Smooth muscle cell of trachea (primary cell): ENCODE measurements at places on chromosomes 6 and 20. TPM values are rescaled to one million over a fixed set of nuclear protein-coding genes. Genes with fewer than 3 reads are reported as not detected.

Gene KIAA1755
- total RNA-seq, result 4.1 and 4.3 TPM in 2 replicates

Gene SLC17A9
- total RNA-seq, result 4.8 and 7.4 TPM in 2 replicates

Gene BTNL2
- total RNA-seq, result not detected in 2 replicates

Gene SLPI
- total RNA-seq, result 0.33 TPM in 1 of 2 replicates, not detected in the other

Gene FBXO30
- total RNA-seq, result 16.2 and 21.1 TPM in 2 replicates

Gene NKAIN2
- total RNA-seq, result not detected in 2 replicates

Gene CYP21A2
- 0.17 and 0.44 TPM in 2 replicates for total RNA-seq

Gene SOX18
- total RNA-seq, result 0.29 TPM in 1 of 2 replicates, not detected in the other

Gene SDC4
- 113 and 219 TPM in 2 replicates for total RNA-seq

Gene LY6G6F
- total RNA-seq, result not detected in 2 replicates

Gene CASP8AP2
- total RNA-seq, result 9.4 and 15.6 TPM in 2 replicates

Gene DIDO1
- 44.0 and 47.1 TPM in 2 replicates for total RNA-seq

Gene PTCRA
- not detected in 2 replicates for total RNA-seq

Gene EYA2
- total RNA-seq, result 0.44 and 1.5 TPM in 2 replicates

Gene SLCO4A1
- 0.66 and 1.3 TPM in 2 replicates for total RNA-seq

Gene C6orf118
- not detected in 2 replicates for total RNA-seq

Gene GMDS
- 13.2 and 26.6 TPM in 2 replicates for total RNA-seq

Gene TGM3
- total RNA-seq, result under 0.01 TPM in 1 of 2 replicates, not detected in the other

Gene STMN3
- 27.2 and 36.7 TPM in 2 replicates for total RNA-seq

Gene HLA-DQA1
- total RNA-seq, result not detected in 2 replicates

Gene PI16
- 0.50 TPM in 1 of 2 replicates, not detected in the other for total RNA-seq

Gene F13A1
- total RNA-seq, result not detected in 2 replicates

Gene PRDM1
- 2.8 and 5.2 TPM in 2 replicates for total RNA-seq

Gene DPPA5
- total RNA-seq, result not detected in 2 replicates

Gene TXLNB
- 2.3 and 4.1 TPM in 2 replicates for total RNA-seq

Gene PDYN
- total RNA-seq, result not detected in 2 replicates

Gene SIGLEC1
- total RNA-seq, result not detected in 2 replicates

Gene TP53TG5
- 0.50 TPM in 1 of 2 replicates, not detected in the other for total RNA-seq

Gene EPPIN
- total RNA-seq, result not detected in 2 replicates
